Right ventricle myocardium superior (tissue), 1 donor: ENCODE measurements at places on chromosomes 11 and 22.
A peak's percentile ranks its signal among the peaks of the same experiment; 100 is the strongest.

- DNase-seq: peak; percentile 55
Measured at GRCh38 chr22:19713650-19714311, 522 bp upstream of the SEPTIN5 start.

DNA sequence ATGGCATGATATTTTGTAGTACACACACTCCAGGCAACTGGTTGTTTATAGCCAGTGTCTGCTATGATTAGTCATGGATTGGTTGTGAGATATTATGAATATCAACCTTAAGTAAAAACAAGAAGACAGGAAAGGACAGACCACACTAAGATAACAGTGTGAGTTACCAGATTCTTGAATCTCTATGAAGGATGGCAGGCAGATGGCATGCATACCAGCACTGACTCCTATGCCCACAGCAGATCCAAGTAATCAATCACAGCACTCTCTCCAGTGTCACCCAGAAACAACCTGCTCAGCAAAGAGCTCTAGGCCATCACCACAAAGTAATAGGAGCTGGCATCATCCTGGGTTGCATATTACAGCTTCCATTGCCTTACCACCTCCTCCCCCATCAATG is 116.6 kb downstream of the GALNT18 start:
- DNase-seq: no peak

DNA sequence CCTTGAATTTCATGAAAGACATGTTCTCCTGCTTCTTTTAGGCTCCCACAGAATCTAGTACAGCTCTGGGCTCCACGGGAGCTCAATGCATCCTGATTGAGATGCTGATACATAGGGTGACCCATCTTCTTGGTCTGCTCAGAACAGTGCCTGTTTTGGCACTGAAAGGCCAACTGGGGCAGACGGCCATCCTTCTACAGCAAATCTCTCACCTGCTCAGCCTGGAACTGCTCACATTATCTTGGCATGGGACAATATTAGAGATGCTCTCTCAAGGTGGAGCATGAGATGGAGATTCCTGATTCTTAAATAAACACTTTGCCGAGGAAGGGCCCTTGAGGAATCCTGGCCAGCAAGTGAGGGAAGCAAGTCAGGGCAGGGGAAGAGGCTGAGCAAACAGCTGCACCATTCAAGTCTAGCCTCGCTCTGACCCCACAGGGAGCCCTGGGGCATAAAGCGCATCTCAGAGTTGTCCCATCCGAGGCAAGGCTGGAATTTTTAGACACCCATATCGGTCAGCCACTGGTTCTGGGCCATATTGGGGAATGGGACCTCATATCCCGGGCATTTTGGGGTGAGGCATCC is 58.4 kb upstream of the CSNK2A3 start:
- DNase-seq: no peak

DNA sequence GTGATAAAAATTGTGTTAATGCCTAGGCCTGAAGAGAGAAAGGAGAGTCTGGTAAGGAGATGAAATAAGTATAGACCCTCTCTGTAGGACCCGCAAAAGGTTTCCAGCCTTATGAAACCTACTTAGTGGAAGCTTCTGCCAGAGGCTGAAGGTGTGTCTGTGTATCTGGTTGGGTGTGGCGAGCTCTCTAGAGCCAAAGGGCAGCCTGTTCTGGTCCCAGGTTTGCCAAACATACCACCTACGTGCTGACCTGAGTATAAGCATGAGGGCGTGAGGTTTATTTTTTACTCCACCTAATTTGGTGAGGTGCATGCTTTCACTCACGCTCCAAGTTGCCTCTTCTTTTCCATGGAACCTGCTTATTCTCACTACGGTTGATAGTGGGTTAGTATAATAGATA is 5.6 kb downstream of the CSTPP1 start:
- no peak for DNase-seq

GRCh38 chr11:111101881-111102280 is 143.6 kb upstream of the POU2AF2 start:
- DNase-seq: no peak

- DNase-seq: no peak
Measured at GRCh38 chr11:86277741-86278140, 24.3 kb upstream of the HIKESHI start.

DNA sequence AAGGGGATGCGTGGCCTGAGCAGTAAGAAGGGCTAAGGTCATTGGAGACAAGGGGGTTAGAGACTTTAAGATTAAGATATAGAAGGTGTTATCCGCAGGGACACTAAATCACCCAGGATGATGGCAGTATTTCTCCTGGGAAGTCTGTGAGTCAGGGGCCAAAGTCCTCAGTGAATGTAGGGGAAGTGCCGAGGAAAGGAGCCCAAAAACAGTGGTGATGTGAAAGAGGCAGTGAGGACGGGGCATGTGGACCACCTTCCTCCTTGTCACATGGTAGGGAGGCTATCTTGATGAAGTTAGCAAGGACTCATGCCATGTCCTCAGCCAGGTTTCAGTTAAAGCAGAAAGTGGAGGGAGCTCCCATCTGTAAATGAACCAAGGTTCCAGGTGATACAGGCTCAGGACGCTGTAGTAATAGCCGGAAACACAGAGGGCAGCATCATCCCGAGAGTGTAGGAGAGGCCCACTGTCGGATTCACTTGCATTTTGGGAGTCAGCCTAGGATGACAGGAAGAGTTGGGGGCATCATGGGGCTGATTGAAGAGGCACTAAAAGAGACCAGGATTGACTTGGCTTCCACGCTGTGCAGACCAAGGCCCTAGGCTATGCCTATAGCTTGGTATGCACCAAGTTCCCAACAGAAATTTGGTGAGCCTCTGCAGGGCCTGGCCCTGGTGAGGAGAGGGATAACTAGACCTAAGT is 33.5 kb downstream of the WEE1 start:
- no peak for DNase-seq

GRCh38 chr11:80505771-80506170 is 1064.9 kb upstream of the TENM4 start:
- no peak for DNase-seq

GRCh38 chr22:35301372-35301874 is 1.7 kb downstream of the TOM1 start:
- peak; percentile 51 for DNase-seq

DNA sequence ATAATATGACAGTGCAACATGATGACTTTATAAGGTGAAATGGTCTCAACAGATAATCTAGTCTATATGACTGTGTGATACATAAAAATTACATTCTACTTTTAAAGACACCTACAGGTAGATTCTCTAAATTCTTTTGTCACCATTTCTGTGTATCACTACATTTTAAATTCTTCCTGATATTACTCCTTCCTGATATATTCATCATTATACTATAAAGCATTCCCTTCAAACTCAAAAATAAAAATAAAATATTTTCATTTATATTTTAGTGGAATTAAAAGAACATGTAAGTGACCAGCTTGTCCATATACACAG is 1062.3 kb downstream of the DLG2 start:
- DNase-seq: no peak

- DNase-seq: no peak
Measured at GRCh38 chr11:70928854-70929598, 323.4 kb downstream of the SHANK2 start.

- peak; percentile 26 for DNase-seq
Measured at GRCh38 chr11:68317147-68317785, 4.9 kb downstream of the LRP5 start.

DNA sequence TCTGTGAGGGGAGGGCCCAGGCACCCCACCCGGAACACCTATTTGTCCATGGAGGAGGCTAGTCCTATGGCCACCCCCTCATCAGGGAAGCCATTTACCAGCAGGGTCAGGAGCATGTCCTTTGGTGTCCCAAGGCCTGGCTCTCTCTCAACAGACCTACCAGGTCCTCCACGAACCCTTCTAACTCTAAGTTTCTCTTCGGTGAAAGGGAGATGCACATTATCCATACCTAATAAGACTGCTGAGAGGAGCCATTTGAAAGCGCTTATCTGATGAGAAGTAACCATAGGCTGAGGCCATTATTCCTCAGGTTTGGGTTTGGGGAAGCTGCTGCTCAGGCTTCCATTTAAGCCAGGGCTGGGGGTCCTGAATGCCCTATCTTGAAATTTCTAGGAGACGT is 9.2 kb upstream of the TOP3B start:
- DNase-seq: no peak

DNA sequence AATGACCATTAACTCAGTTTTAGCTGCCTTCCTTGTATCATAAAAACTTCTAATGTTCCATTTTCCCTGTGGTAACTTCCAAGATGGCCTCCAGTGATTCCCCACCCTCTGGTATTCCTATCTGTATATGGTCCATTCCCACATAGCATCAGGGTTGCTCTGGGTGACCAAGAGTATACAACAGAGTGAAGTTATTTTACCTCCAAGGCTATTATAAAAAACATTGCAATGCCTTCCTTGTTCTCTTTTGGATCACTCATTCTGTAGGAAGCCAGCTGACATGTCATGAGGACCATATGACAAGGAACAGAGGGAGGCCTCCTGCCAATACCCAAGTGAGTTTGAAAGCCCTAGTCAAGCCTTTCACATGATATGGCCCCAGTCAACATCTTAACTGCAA is 30.1 kb downstream of the ZNF280B start:
- no peak for DNase-seq

DNA sequence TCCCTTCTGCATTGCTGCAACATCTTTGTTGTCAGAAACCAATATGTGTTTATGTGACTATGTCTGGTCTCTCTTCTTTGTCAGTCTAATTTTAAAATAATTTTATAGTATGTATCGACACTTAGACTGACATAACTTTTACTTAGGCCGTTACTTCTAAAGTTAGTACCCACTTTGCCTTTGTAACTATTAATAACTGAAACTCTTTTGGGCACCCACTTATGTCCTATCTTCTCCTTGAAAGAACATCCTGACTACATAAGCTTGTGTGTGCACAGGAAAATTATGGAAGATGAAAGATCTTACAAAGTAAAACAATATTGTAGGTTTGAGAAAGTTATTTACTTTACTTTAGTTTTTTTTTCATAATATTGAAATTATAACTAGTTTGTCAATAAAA is 230.4 kb upstream of the CCDC179 start:
- DNase-seq: no peak

GRCh38 chr22:28435140-28435768 is 244.4 kb downstream of the TTC28 start:
- DNase-seq: peak; percentile 49

DNA sequence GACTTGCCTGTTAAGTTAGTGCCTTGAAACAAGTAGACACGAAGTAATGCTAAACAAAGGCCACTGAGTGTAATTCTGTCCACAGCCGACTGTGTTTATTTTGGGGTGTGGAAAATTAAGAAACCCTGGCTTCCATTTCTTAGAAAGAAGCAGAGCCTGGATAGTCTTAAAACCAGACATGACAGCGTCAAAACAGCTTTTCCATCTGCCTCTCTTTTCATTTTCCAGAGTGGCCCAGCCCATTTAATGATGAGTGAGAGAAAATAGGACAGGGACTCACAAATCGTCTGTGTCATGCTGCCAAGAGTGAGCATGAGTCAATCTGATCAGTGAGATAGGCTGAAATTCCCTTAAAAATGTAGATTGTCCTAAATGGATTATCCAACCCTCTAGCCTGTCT is 485.9 kb downstream of the JRKL start:
- DNase-seq: no peak

DNA sequence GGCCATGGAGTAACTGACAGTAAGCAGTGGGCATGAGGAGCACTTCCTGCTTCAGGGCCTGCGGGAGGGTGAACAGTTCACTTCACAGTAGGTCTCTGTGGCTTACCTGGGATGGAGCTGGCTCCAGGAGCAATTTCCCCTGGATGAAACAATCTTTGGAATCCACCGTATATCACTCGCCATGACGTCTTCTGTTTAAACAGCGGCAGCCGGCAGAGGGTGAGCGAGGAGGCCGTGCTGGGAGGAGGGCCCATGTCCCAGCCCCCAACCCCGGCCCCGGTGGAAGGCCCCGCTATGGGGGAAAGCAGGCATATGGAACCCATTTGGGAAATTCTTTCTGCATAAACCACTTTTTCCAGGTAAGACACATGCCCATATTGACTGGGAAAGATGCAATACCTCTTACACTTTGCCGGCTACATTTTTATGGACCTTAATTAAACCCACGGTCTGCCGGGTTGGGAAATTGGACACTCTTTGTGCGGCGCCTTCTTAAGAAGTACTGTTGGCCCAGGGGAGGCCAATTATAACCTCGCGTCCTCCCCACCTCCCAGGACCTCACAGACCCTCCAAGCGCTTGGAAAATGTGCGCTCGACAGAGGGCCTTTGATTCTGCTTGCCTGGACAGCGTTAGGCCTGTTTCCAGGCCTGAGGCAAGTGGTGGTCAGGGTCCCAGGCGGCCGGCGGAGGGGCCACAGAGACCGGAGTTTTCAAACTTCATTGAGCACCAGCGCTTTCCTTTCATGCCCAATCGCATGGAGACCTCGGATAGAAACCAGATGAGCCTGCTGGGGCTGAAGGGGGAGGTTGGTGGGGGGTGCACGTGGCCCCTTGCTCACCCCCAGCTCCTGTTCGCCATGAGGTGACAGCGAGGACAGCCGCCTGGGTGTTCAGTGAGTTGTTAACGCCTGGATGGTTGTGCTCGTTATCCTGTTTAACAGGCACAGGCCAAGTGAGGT is 40.4 kb downstream of the SMIM38 start:
- no peak for DNase-seq

- peak; percentile 21 for DNase-seq
Measured at GRCh38 chr22:29328566-29329500, 13.3 kb upstream of the RASL10A start.

DNA sequence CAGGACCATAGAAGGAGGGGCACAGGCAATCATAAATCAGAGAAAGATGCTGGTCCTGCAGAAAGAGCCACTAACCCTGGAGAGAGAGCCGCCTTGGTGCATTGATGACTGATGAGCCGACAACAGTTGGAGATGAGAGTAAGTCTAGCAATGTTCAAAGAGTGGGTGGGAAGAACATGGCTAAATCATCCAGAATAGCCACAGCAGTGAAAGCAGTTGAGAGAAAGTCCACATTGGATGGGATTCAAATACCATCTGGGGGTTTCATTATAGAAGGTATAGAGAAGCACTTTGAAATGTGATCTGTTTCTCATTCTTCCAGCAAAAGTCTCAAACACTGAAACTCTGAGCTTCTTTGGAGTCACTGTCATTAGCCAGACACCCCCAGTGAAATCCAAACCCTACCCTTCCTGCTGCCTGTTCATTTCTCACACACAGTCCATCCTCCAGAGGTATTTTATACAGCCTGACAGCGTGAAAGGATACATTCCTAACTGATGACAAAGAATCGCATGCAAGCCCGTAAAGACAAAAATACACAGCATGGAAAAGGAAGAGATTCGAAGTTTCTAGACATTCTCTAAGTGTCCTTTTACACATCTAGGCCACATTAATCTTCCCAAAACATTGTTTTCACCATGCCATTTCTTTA is 303.1 kb upstream of the MPPED2 start:
- no peak for DNase-seq

GRCh38 chr22:35782504-35782903 is 64.8 kb downstream of the APOL5 start:
- DNase-seq: no peak

- DNase-seq: no peak
Measured at GRCh38 chr11:78572394-78572793, 2.3 kb downstream of the NARS2 start.

DNA sequence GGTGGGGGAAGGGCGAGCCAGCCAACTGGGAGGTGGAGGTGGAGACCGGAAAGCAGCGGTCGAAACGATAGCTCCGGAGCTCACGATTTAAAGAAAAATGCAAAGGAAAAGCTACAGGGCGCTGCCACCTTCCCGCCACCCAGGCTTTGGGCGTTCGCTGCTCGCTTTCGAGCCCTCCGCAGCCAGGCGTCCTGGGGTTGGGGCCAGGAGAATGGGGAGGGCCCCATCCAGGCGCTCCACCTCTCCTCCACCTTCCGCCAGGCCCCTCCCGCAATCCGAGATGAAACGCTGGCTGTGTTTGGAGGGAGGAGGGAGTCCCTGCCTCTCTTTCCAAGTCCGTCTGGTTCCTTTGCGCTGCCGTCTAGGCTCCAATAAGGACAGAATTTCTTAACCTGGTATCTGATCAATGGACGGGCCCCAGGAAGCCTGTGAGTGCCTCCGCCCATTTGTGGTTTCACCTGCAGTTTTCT is 483 bp upstream of the ABTB2 start:
- peak; percentile 62 for DNase-seq
